ENCODE measurements at places on chromosomes 5 and 9.

DNA sequence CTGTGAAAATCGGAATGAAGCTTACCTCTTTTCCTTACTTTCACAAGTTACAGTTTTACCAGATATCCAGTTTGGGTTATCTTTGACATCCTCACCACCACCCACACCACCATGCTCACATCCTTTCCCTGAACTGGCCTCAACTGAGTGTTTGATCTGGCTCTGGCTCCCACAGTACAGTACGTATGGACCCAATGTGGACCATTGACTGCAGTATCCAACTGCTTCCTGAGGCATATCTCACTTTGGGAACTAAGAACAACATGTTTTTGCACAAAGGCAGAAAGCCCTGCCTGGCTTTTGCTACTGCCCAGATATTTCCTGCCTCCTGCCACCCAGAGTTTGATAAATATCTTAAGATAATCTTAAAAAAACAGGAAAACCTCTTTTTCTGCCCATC is 1232.0 kb upstream of the CDH18 start:
- no peak for DNase-seq

- no peak for DNase-seq
These were observed 526.4 kb downstream of the NR2F1-AS1 start for GRCh38 chr5:93054424-93055163.

- DNase-seq: no peak
These were observed 22.4 kb downstream of the NRG2 start for GRCh38 chr5:140020601-140021177.

DNA sequence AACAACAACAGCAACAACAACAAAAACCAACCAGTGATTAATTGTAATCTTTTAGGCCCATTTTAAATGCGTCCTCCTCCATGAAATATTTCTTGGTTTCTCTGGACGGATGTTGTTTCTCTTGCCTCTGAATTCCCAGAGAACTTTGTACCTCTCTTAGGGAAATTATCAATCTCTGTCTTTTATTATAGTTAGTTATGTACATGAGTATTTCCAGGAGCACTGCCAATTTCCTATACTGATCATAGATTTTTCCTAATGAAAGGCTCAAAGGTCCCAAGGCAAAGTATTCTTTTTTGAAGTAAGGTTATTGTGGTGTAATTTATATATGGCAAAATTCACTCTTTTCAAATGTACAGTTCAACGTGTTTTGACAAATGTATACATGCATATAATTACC is 20.4 kb upstream of the PALM2AKAP2 start:
- DNase-seq: no peak

GRCh38 chr9:88198341-88198807 is 60.1 kb upstream of the SPATA31C2 start:
- DNase-seq: no peak

DNA sequence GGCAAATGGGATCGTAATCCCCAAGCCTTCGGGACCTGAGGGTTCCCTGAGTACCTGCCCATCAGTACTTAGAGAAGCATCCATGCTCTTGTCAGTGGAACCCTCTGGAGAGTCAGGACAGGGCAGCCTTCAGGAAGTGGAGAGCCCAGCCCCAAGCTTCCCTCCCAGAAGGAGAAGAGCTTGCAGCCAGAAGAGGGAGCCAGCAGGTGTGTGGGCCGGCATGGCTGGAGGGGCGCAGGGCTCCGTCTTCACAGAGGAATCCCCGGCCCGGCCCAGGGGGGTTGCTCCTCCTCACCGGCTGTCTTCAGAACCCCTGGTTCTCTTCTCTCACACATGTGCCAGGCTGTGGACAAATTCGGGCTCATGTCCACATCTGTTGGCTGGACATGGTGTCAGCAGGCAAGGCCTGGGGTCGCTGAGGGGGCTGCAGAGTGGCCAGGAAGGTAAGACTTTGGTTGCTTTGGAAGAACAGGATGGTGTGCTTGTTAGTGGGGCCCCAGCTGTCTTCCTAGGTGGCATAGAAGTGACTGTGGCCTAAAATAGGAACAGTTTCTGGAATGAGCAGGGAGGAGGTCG is 58.9 kb upstream of the RXRA start:
- DNase-seq: no peak

DNA sequence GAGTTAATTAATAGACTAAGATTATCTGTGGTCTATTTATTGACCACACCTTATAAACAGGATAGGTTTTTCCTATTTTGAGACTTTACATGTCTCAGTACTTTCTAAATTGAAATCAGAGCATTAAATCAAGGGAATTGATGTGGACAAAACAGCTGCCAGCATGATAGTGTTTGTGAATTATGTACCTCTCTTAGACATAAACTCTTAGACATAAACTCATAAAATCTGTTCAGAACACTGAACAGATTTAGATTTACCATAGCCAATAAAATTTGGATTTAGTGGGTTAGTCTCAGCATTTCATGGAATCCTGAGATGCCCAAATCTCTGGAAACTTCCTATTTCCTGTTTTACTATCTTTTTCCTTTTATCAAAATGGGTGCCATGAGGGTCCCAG is 11.5 kb upstream of the AGXT2 start:
- no peak for DNase-seq

DNA sequence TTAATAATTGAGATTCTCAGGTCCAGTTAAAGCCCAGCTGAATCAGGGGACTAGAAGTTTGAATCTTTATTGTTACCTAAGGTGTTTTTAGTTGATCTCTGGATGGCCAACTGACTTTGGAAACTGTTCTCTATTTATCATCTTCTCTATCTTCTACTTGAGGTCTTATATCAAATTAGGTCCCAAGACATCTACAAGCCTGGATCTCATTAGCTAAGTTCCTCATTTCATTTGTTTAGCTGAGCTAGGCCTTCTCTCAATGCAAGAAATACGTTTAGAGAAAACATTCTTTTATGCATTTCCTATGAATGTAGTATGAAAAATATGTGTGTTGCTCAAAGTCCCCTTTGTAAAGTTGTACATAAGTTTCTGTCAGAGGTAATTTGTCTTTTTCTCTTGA is 196.6 kb downstream of the PTTG1 start:
- no peak for DNase-seq

DNA sequence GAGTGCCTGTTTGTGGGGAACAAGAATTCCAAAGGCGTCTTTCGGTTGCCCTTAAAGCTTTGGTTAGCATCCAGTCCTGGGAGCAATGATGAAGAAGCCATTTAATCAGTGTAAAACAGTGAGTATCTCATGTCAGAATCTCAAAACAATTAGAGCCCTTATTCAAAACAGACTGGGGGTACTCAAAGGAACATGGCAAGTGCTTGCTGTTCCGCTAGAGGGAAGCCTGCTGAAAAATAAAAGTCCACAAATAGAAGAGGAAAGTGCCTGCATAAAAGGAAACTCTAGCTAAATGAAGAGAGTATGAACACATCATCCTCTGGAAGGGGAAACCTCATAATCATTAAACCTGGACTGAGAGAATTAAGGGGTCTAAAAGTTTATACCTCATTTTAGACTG is 26.4 kb downstream of the FBXL7 start:
- DNase-seq: no peak

GRCh38 chr5:125814119-125814518 is 609.1 kb upstream of the GRAMD2B start:
- no peak for DNase-seq
